ENCODE measurements at places on chromosomes 13 and 19.
A peak's percentile ranks its signal among the peaks of the same experiment; 100 is the strongest.

DNA sequence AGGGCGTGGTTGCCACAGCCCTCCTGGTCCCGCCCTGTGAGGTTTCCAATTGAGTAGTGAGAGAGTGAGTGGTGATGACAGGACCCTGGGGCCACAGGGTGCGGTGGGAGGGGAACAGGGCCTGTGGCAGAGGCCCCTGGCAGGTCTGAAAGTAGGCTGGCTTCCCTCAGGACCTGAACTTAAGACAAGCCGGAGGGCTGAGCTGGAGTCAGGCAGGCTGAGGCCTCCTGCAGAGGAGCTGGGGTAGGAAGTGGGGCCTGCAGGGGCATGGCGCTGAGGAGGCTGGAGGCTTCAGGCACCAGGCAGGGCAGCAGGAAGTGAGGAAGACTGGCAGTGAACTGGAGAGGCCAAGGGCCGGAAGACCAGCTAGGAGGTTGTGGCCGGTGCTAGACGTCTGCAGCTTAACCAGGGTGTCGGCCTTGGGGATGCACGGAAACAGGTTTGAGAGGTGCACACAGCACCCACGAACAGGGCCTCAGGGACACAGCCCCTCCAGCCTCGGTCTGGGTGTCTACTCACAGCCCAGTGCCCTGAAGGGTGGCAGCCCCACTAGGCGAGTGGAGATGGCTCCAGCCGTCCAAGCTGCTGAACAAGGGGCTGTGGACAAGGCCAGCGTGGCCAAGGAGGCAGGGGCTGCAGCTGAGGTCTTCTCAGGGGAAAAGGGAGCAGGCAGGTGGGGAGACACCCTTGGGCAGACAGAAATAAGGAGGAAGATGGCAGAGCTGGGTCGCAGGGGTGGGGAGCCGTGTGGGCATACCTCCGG, 17.8 kb downstream of the POP4 start:
- no peak for DNase-seq

DNA sequence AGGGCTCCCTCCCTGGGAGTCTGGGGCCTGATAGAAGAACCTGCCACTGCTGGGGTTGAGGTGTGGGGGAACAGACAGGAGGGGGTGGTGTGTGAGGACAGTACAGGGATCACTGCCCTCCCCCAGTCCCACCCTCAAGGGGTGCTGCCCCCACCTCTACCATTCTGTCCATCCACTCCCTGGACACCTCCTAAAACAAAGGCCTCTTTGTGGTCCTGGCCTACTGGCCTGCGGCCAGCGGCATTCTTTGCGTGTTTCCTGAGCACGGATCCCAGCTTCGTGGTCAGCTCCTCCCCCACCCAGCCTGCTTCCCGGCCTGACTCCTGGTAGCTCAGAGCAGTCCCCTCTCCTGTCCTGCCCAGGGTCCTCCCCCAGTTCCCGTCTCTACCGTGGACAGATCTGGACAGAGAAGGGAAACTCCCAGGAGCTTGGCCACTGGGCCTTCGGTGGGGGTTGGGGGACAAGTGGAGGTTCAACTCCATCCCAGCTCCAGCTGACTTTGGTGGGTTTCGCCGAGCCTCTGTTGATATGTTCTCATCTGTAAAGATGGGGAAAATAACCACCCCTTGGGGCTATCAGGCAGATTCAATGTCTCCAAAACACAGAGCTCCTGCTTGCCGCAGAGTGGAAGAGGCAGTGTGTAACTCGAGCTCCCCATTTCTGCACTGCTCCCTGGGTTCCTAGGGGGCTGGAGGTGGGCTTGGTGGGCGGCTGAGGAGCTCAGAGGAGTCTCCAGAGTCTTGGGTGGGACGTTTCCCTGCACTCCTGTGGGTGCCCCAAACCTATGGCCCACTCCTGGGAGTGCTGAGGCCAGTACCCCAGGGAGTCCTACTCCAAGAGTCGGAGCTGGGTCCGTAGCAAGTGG, 48.7 kb downstream of the LYL1 start:
- peak; percentile 85 for DNase-seq

GRCh38 chr13:40534456-40534855, 132.0 kb downstream of the FOXO1 start:
- no peak for DNase-seq

GRCh38 chr13:48192411-48192935, 40.5 kb upstream of the ITM2B start:
- no peak for DNase-seq

DNA sequence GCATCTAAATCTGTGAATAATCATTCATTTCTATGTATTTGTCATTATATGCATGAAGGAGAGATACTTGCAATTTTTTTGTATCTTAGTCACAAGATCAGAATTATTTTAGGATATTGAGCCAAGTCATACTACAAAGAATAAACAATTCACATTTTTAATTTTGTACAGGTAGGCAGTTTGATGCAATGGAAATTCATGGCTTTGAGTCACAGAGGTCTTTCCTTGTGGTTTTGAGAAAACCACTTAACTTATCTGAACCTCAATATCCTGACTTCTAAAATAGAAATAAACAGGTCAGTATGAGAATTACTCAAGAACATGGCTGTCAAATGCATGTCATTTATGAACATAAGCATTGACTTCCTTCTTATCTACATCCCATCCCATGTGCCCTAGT, 221.4 kb upstream of the SLC10A2 start:
- no peak for DNase-seq

DNA sequence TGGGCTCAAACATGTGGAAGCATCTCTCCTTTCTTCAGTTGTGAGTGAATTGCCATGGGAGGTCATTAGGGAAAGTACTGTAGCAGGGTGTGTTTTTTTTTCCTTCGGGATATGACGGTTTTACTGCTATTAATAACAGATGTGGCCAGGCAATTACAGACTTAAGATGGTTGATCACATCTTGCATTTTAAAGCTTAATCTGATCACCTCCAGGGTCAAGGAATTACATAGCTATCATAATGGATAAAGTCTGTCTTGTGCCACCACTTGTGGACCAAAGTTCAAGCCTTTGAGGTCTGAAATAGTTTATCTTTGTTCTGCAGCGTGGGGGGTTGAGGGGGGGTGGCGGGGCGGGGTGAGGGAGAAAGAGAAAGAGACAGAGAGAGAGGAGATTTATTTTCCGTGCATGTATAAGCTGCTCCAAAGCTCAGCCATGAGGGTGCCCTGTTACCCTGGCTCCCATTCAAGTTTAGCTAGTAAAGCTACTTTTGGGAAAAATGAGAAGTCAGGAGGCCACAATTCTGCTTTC, 5.5 kb upstream of the SERP2 start:
- DNase-seq, result no peak

DNA sequence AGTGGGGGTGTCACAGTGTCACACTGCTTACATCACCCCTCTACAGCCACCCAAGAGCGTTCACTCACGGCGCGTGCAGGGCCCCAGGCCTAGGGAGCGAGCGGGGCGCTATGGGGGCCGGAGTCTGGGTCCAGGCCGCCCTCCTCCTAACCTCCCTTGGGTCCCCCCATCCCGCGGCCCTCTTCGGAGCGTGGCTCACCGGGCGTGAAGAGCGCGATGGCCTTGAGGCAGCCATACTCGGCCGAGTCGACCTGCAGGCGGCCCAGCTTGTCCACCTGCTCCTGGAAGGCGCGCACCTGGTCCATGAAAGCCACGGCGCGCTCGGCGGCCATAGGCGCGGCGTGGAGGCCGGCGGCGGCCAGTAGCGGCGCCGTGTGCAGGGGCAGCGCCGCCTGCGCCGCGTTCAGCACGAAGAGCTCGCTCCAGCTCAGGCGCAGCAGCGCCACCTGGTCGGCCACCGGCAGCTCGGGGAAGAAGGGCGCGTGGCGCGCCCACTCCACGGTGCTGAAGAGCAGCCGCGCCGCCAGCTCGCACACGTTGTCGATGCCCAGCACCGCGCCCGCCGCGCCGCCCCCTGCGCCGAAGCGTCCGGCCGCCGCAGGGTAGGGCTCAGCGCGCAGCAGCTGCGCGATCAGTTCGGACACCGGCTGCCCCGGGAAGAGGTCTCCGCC, 9.4 kb downstream of the OCEL1 start:
- DNase-seq, result peak; percentile 24

DNA sequence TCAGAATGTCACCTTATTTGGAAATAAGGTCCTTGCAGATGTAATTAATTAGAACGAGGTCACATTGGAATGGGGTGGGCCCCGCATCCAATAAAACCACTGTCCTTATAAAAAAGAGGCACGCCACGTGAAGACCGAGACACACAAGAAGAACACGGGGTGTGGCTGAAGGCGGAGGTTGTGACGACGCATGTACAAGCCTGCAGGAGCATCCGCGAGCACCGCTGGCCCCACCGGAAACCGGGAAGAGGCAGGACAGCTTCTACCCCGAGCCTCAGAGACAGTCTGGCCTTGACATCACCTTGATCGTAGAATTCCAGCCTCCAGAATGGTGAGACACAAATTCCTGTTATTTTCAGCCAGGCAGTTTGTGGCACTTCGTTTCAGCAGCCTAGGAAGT, 177.9 kb downstream of the COL4A1 start:
- DNase-seq, result no peak

GRCh38 chr13:113730831-113731191, 28.2 kb upstream of the TMEM255B start:
- DNase-seq, result no peak

- DNase-seq, result peak; percentile 89
Observed at GRCh38 chr19:13155472-13156359, 5.5 kb downstream of the IER2 start.

Measured in PC-9 (cell line).